CD8-positive, alpha-beta memory T cell (primary cell): ENCODE measurements at places on chromosomes 2 and 18. TPM values are rescaled to one million over a fixed set of nuclear protein-coding genes. Genes with fewer than 3 reads are reported as not detected.

DNA sequence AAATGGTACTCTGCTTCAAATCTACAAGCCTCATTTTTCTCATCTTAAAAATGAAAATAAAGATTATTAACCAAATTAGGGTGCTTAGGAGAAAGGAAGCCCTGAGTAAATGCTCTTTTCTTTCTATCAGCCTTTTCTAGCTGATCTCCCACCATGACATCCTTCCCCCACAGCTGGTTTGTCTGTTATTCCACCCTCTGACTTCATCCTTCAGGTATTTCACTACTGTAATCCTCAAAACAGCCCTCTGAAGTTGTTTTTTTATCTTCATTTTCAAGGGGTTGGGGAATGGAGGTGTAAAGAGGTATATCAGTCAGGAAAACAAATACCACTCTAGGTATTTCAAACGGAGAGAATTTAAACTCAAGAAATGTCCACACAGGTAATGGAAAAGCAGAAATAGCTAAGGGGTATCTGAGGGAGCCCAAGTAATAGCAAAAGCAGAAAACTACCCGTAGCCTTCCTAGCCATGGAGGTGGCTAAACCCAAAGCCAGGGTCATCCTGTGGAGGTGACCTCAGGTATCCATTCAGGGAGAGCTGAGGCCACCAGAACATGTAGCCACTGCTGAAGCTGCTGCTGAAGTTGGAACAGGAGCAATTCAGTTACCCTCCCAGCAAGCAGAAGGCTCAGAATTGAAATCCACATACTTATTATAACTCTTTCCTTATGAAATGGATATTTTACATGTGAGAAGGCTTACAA is 990.9 kb upstream of the ACVR2A start:
- no peak for DNase-seq

GRCh38 chr2:2024751-2025481 is 280.6 kb upstream of the PXDN start:
- no peak overlapping the region for H3K27ac ChIP-seq
- no peak for DNase-seq

The PPP3R1 gene
- total RNA-seq: 86.1 TPM

DNA sequence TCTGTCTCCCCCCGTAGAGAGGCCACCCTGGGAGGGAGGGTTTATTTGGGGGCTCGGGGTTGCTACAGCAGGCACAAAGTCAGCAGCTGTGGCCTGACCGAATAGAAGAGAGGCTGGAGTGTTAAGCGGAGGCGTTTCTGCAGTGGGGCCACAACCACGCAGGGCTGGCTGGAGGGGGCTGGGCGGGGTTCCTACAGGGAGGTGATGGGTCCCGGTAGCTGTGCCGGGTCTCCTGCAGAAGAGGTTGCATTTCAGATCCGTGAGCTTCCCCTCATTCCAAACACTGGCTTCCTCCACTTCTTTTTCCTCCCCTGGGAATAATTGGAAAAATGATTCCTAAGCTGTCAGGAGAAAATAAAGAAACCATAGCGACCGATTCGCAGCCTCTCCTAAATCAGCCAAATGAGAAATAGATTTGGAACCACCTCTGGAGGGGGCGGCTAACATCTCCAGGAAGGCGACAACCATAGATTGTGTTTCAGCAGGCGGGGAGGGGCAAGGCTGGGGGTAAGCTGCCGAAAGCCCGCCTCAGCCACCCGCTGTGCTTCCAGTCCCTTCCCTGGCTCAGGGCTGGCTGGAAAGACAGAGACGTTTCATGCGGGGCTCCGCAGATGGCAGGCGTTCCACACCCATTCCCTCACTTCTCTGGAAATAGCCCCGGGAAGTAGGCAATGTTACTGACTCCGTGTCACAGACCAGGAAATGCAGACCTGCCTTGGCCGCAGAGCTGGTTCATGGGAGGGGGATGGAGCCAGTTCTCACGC is 85.6 kb upstream of the TAF1B start:
- no peak overlapping the region for H3K4me3 ChIP-seq
- H3K27ac ChIP-seq: no peak overlapping the region
- peaks cover 3% of the 10 kb centered on the region for H3K27me3 ChIP-seq
- H3K36me3 ChIP-seq: no peaks in the 10 kb centered on the region

GRCh38 chr2:35803126-35803525 is 552.5 kb upstream of the CRIM1 start:
- H3K27ac ChIP-seq: no peak overlapping the region
- no peak overlapping the region for H3K4me3 ChIP-seq
- H3K4me1 ChIP-seq: no peaks in the 10 kb centered on the region
- H3K36me3 ChIP-seq: no peaks in the 10 kb centered on the region

The FAM237A gene
- not detected for total RNA-seq

The VAMP8 gene
- total RNA-seq: 94.4 TPM

DNA sequence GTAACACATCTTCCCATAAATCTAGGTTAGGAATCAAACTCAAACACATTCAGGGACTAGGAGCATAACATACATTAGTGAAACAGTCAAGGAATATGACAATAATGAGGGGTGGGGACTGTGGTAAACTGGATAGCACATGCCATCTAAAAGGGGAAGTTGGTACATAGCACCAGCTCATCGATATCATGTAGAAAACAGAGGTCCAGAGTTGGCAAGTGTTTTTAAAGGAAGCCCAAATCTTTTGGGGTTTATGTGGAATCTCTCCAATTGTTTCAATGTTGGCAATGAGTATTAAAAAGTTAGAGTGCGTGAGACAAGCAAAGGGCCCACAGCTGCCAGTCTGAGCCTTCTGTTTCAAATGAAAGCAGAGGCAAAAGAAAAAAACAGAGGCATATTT is 24.4 kb downstream of the KLF7 start:
- H3K4me3 ChIP-seq: no peak overlapping the region
- H3K4me1 ChIP-seq: peaks cover 53% of the 10 kb centered on the region
- H3K27ac ChIP-seq: no peak overlapping the region
- DNase-seq: no peak

GRCh38 chr2:8448824-8449556 is 232.9 kb upstream of the ID2 start:
- DNase-seq: no peak
- no peaks in the 10 kb centered on the region for H3K4me1 ChIP-seq
- no peak overlapping the region for H3K27ac ChIP-seq
- no peaks in the 10 kb centered on the region for H3K27me3 ChIP-seq
- H3K36me3 ChIP-seq: no peaks in the 10 kb centered on the region

The UGT1A4 gene
- total RNA-seq: not detected

DNA sequence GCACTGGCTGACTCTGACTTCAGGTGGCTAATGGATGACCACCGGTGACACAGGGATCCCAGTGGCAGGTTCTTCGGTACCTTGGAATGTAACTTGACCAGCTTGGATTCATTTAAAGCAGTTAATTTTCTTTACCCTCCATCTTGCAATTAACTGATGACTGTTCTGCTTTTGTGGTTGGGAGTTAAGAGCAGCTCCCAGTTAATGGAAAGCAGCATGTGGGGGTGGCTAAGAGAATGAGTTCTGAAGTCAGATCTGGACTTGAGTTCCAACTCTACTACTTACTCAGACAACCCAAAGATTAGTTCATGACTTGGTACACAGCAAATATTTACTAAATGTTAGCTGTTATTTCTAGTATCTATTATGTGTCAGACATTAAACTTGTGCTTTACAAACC is 58.5 kb downstream of the FAM228A start:
- no peak overlapping the region for H3K27ac ChIP-seq
- no peaks in the 10 kb centered on the region for H3K27me3 ChIP-seq
- no peak overlapping the region for H3K4me3 ChIP-seq
- peaks cover 5% of the 10 kb centered on the region for H3K36me3 ChIP-seq
- H3K4me1 ChIP-seq: no peaks in the 10 kb centered on the region

The ANKRD29 gene
- not detected for total RNA-seq
